ENCODE measurements at places on chromosomes 3 and 15. TPM values are rescaled to one million over a fixed set of nuclear protein-coding genes. Genes with fewer than 3 reads are reported as not detected.

DNA sequence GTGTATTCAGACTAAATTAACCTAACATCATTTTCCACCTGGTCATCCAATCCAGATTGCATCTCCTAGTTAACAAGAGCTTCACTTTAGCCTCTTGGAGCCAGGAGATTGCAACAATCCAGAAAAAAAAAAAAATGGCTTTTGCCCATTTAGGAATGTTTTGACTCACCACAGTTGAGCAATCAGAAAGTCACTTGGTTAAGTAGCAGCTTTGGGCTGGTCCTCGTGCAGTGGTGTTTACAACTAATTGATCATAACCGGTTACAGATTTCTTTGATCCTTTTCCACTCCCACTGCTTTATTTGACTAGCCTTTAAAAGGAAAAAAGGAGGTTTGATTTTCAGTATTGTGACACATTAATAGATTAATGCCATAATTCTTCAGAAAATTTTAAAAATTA, 688.8 kb upstream of the CCDC54 start:
- no peak for DNase-seq
- H3K27ac ChIP-seq: no peak overlapping the region
- no peaks in the 10 kb centered on the region for H3K4me1 ChIP-seq
- H3K36me3 ChIP-seq: no peaks in the 10 kb centered on the region
- no peaks in the 10 kb centered on the region for H3K27me3 ChIP-seq

Gene CCDC54
- total RNA-seq: not detected

DNA sequence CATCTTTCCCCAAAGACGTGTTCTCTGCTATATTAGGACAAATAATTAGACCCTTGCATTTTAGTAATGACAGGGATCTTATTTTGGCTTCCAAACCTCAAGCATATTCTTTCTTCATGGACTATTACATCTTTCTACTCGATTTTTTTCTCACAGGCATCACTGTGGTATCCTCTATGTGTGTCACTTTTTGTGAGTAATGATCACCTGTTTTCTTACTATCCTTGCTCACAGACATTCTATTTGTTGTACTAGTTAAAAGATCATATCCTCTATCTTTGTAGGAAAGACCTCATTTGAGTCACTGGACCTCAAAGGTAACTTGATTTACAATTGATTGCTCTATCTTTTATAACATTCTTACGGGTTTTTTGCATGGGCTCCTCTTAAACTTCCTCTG, 6.8 kb downstream of the C3orf80 start:
- peaks cover 55% of the 10 kb centered on the region for H3K27me3 ChIP-seq
- no peak overlapping the region for H3K27ac ChIP-seq
- no peak for DNase-seq
- no peaks in the 10 kb centered on the region for H3K4me1 ChIP-seq
- H3K4me3 ChIP-seq: no peak overlapping the region

DNA sequence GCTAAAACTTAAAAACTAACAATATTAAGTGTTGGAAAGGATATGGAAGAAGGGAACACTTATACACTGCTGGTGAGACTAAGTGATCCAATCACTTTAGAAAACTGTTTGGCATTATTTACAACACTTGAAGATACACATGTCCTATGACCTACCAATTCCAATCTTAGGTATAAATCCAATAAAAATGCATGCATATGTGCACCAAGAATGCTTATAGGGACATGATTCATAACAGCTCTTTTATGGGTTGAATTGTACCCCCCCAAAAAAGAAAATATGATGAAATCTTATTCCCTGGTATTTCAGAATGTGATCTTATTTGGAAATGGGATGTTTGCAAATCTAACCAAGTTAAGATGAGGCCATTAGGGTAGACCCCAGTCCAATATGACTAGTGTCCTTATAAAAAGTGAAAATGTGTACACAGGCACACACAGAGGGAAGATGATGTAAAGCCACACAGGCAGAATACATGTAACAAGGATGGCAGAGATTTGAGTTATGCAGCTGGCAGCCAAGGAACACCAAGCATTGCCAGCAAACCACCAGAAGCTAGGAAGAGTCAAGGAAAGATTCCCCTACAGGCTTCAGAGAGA, 15.3 kb downstream of the CCR8 start:
- H3K27me3 ChIP-seq: no peaks in the 10 kb centered on the region
- no peaks in the 10 kb centered on the region for H3K36me3 ChIP-seq
- no peak for DNase-seq

Gene CALML4
- 1.8 TPM for total RNA-seq

Gene PRRT3
- 1.7 TPM for total RNA-seq

DNA sequence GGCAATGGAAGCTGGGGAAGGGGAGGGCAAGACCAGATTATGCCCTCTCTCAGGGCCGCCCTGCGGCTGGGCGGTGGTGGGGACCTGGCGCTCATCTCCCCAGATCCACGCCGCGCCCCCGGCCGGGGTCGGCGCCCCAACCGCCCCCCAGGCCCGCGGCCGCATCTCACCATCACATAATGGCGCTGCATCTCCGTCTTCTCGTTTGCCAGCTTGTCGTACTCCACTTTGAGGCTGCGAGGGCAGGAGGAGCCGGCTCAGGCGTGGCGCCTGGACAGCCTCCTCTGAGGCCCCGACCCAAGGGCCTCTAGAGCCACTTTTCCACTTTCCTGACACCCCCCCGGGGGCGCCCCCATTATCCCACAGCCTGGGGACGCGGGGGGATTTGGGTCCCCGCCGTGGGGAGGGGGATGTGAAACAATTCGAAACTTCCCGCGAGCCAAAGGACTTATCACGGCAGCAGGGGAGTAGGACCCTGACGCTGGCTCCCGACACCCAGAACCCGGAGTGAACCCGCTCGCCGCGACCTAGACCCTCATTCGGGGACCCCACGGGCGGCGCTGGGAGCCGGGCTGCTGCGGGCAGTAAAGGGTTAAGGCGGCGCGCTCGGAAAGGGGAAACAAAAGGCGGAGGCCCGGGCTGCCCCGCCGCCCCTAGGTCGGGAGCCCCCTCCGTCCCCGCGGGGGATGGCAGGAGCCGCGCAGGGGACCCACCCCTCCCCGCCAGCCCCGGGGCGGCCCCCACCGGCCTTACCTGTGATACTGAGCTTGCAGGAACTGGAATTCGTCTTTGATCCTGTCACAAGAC, 2.1 kb downstream of the TLE3 start:
- H3K36me3 ChIP-seq: peaks cover 22% of the 10 kb centered on the region
- H3K27me3 ChIP-seq: peaks cover 3% of the 10 kb centered on the region
- DNase-seq: peak; percentile 33
- H3K4me3 ChIP-seq: peak overlapping the region; percentile 86

Gene PLA2G4E
- total RNA-seq: 0.79 TPM

DNA sequence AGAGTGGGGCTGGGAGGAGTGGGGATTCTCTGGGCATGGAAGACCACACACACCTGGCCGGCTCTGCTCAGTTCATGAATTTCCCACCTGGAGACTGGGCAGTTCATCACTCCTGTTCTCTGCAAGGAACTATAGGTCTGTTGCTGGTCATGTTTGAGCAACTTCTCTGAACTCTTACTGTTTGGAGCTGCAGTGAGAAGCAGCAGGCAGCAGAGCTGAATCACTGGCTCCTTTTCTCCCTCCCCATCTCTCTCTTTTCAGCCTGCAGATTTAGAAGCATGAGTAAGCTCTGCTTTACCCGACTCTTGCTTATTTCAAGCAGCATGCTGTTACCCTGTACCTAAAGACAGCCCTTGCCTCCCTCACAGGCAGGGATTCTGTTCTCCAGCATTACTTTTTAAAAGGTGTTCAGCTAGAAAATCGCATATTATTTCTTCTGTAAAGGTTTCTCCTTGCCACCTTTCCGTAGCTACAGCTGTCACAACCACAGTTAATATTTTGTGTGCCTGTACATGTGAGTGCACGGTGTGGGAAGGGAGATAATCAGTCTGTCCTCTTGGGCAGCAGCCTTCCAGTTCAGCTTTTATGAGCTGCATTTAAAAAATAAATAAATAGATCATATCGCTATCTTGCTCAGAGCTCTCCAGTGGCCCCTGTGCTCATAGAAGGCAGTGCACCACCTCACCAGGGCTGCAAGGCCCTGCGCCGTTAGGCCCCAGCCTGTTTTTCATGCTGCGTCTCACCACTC, 131.6 kb downstream of the CHCHD6 start:
- DNase-seq: no peak
- H3K27me3 ChIP-seq: no peaks in the 10 kb centered on the region
- peaks cover 7% of the 10 kb centered on the region for H3K4me1 ChIP-seq
- H3K4me3 ChIP-seq: no peak overlapping the region
- no peak overlapping the region for H3K27ac ChIP-seq

- DNase-seq: peak; percentile 72
- no peaks in the 10 kb centered on the region for H3K36me3 ChIP-seq
- H3K4me3 ChIP-seq: peak within 1 kb of the TSS; percentile 76
- peaks cover 53% of the 10 kb centered on the region for H3K4me1 ChIP-seq
These were observed at the start of gene PLOD2 for GRCh38 chr3:146160964-146161662. Gene PLOD2 (minus strand): TSS chr3:146161184. CDS start chr3:146160989, 195 bp downstream.

- H3K27ac ChIP-seq: no peak overlapping the region
- H3K4me3 ChIP-seq: no peak overlapping the region
- H3K27me3 ChIP-seq: no peaks in the 10 kb centered on the region
- DNase-seq: no peak
- H3K36me3 ChIP-seq: no peaks in the 10 kb centered on the region
- H3K4me1 ChIP-seq: peaks cover 5% of the 10 kb centered on the region
These were observed 17.3 kb downstream of the CACNA2D3 start for GRCh38 chr3:54139630-54140029.

- DNase-seq: no peak
- no peaks in the 10 kb centered on the region for H3K27me3 ChIP-seq
- no peak overlapping the region for H3K4me3 ChIP-seq
- H3K4me1 ChIP-seq: peaks cover 1% of the 10 kb centered on the region
These were observed 44.6 kb downstream of the GLDN start for GRCh38 chr15:51386029-51386428.

DNA sequence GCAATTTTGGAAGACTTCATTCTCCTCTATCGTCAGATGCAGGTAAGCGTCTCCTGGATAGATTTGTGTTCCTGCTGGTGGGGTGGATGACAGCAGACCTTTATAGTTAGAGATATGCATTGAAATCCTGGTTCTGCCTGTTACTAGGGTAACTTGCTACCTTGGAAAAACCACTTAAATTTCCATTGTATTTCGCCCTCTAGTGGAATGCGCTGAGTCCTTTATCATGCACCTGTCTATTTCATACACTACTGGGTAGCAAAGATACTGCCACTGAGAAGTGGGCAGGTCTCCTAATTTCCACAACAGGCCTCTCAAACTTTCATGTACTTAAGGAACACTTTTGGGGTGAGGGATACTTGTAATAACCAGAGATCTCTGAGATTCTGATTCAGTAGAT, 209.5 kb upstream of the SUCLG2 start:
- DNase-seq: no peak
- H3K27me3 ChIP-seq: no peaks in the 10 kb centered on the region
- H3K4me1 ChIP-seq: no peaks in the 10 kb centered on the region
- no peak overlapping the region for H3K4me3 ChIP-seq

DNA sequence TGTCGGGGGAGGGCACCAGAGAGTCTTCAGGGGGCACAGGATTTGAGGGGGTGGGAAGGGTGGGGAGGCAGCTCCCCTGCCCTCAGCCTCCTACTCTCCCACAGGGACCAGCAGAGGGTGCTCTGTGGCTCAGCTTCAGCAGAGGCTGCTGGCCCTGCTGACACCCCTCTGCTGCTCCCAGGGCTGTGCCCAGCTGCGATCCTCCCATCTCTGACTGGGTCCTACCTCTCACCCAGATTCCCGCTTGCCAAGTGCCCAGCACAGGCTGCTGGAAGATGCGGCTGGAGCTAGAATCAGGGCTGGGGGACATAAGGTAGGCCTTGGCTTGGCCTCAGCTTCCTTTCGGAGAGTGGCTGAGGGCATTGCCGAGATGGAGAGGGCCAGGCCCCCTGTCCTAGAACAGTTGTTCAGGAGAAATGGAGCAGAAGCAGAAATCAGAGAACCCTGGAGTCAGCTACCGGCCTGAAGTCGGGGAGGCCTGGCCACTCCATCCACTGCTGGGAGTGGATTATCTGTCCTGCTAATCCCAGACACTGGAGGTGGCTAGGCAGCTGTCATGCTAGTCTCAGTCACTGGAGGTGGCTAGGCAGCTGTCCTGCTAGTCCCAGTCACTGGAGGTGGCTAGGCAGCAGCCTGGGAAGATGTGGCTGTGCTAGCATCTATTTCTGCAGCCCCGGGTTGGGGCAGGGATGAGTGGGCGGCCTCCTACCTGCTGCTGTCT, 3.9 kb downstream of the GRM2 start:
- no peak overlapping the region for H3K27ac ChIP-seq
- H3K27me3 ChIP-seq: no peaks in the 10 kb centered on the region
- H3K4me1 ChIP-seq: peaks cover 15% of the 10 kb centered on the region
- H3K36me3 ChIP-seq: no peaks in the 10 kb centered on the region

DNA sequence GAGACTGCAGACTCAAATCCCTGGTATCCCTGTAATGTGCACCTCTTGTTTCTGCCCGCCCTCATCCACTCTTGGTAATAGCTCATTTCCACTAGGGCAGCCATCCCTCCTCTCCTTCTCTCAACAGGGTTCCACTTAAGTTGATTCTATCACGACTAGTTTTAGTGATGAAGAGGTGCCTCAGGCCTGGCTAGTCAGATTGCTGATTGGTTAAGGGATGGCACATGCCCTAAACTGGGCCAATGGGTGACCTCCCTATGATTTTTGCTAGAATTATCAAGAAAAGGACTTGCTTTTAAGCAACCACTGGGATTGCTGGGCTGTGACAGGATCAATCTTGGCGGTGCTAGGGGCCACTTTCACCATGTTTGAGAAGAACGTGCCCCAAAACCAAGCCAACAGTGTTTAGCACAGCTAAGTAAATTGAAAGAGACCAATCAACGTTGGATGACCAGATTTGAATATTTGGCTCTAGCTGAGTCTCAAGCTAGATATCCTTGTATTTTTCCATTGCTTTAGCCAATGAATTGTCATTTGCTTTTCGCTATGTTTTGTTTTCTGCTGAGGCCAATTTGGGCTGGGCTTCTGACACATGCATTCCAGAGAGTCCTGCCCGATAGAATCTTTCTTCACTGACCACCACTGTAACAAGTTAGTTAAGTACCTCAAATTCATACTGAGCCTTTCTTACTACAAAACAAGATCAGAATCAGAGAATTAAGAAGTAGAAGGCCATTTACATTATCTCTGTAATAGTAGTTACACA, 131.0 kb downstream of the PDZRN3 start:
- DNase-seq: no peak
- H3K4me3 ChIP-seq: no peak overlapping the region
- no peaks in the 10 kb centered on the region for H3K27me3 ChIP-seq
- no peaks in the 10 kb centered on the region for H3K36me3 ChIP-seq
- H3K27ac ChIP-seq: no peak overlapping the region
- H3K4me1 ChIP-seq: peaks cover 7% of the 10 kb centered on the region

DNA sequence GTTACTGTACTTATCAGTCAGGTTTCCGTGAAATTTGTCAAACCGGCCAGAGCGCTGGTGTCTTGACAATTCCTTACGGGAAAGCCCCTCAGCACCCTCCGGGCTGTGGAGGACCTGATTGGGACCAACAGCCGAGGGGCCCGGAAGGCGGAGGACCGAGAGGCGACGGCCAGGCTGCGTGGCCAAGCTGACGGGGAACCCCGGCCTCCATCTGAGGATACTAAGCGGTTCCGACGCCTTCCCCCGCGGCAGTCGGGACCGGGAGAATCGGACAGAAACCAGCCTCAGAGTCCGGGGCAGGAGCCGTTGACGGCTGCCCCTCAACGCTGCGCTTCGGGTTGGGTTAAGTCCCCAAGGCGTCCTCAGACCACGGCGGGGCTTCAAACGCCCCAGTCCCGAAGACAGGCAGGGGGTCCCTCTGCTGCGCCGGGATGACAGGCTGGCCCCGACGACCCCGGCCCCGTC, 499 bp downstream of the ALDH1A2 start:
- peak overlapping the region; percentile 57 for H3K4me3 ChIP-seq
- peak overlapping the region; percentile 61 for H3K27ac ChIP-seq
- H3K4me1 ChIP-seq: no peaks in the 10 kb centered on the region

Data from heart right ventricle (tissue), 16 donors.